ENCODE measurements at places on chromosomes 13 and 19.

DNA sequence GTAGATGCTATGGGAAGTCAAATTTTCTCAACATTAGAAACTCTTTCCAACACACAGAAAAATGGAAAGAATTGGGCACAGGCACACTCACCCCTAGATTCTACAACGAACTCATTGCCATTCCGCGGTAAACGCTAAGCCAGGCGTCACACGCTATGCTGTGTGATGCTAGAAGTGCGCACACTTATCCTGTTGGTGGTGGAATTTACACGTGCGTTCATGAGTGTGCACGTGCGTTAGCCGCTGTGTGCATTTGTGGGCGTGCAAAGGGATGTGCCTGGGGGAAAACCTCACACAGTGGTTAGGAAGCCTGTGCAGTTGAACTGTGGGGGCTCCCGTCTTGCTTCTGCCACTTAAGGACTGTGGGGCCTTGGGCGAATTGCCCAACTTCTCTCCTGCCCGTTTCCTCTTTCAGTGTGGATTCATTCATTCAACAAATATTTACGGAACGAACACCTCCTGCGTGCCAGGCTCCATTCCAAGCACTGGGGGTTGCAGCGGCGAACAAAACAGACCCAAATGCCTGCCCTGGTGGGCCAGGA, 7.7 kb downstream of the NFILZ start:
- no peak for DNase-seq

GRCh38 chr13:32491028-32491427, 47.6 kb downstream of the N4BP2L2 start:
- no peak for DNase-seq

- DNase-seq: no peak
Observed at GRCh38 chr19:16571822-16572331, 338 bp downstream of the SLC35E1 start.

DNA sequence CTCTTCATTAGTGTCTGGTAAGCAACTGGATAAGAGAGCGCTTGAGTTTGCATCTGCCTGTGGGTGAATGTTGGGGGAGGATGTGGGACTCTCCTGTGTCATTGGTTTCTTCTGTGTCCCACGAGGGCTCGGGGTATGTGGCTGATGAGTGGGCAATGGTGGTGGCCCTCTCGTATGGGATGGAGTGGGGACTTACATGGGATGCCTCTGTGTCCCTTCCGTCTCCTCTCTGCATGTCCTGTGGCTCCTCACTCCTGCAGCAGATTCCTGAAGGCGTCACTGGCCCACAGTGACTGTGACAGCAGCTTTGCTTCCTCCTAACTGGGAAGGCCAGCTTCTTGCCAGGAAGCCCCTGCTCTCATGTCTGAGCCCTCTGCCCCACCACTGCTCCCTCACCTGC, 2.6 kb upstream of the LRP3 start:
- DNase-seq: no peak

GRCh38 chr19:1355568-1356507, 27.9 kb upstream of the NDUFS7 start:
- DNase-seq: no peak

DNA sequence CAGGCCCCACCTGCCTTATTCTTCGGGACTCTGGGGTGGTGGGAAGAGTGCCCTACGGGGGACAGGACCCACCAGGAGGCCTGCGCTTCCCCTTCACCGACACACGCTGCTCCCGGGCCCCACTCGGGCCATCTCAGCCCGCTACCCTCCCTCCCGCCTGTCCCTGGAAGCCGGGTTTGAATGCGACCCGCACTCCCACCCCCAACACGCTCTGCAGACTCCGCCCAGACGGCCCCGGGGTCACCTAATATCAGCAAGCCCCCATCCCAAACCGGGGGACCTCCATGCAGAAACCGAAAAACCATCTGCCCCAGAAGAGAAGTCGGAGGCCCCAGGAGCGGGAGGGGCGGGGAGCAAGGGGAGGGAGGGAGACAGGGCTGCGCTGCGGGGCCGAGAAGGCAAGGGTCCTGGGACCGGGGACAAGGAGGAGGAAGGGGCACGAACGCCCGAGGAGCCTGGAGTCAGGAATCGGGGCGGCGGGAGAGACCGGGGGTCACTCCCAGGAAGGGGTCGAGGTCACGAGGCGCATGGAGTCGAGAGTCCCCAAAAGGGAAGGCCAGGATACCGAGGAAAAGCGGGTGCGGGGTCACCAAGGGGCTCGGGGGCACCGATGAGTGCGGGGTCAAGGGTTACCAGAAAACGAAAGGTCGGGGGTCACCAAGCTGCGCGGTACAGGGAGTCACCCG, 766 bp downstream of the SBNO2 start:
- DNase-seq: no peak

DNA sequence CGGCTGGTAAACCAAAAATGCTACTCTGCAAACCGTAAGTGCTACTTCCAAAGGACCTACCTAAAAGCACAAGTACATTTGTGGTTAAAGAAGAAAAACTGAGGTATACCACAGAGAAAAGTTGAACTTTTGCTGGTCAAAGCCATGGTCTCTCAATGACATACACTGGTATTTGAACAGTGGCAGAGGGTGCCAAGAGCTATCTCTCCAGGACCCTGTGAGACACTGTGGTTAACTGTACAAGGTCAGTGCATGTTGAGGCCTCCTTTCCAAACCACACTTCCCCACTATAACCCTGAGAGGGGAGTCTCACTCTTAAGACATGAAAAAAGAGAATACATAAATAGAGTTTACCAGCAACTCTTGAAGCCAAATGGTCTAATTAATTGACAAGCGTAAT, 49.5 kb downstream of the COL4A1 start:
- no peak for DNase-seq

DNA sequence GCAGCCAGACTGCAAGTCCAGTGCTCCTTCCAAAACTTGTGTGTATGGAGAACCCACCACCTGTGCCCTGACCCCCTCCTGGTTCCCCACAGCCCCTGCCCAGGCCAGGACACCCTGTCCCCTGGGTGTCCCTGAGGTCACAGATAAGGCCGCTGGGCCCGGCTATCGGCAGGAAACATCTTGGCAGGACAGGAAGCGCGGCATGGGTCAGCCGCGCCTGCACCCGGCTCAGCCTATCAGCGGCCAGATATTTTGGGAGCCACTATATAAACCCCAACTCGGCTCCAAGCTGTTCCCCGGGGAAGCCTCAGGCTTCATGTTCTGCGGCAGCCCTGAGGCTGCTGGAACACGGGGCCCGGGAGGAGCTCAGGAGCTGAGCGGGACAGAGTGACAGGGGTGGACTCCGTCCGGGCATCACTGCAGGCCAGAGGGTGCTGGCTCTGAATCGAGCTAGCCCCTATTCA, 60.8 kb downstream of the AP1M1 start:
- DNase-seq: no peak
